ENCODE measurements at places on chromosomes 2 and 18.

GRCh38 chr18:23662309-23663263 lies at the start of gene ANKRD29:
ANKRD29 (minus strand) TSS chr18:23662911; CDS start chr18:23662730, 181 bp downstream.
- peak; percentile 55 for DNase-seq

- DNase-seq, result no peak
Observed at GRCh38 chr2:69065735-69066336, 52.9 kb downstream of the ANTXR1 start.

DNA sequence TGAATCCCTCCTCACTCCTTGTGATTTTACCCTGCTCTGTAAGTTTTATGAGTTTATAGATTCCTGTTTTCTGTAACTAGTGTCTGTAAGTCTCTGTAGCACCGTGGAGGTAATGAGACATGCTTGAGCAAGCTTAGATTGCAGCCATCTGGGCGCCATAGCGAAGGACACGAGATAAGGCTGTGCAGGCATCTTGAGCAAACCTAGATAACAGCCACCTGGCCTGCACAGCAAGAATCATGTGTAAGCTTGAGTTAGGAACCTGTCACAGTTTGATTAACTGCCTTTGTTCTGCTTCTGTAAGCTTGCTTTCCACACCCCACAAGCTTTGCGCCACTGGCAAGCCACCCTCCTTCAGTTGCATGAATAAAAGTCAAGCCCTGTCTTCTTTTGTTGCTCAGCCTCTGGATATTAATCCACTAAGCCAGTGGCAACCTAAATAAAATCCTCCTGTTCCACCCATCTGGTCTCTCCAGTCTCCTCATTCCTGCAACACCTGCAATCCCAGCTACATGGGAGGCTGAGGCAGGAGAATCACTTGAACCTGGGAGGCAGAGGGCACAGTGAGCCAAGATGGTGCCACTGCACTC lies 270.6 kb upstream of the RGPD4 start:
- no peak for DNase-seq

GRCh38 chr18:77366720-77367641 lies 117.3 kb downstream of the GALR1 start:
- no peak for DNase-seq

DNA sequence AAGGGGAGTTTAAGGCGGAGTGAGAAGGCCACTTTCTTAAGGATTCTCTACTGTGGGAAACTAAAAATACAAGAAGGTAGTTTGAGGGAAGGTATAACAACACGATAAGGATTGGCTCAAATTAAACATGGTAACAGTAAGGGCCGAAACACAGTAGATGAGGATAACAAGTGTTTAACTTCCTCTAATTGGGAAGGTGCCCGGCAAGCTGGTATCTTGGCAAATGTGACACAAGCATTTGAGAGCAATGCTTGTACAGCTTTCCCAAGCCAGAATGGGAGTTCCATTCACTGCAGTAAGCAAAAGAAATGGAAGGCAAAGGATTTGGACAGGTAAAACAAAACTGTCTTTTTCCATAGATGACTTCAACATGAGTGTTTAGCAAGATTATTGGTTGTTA lies 19.8 kb downstream of the USP40 start:
- no peak for DNase-seq

- DNase-seq, result no peak
Observed at GRCh38 chr18:25734336-25734735, 356.1 kb downstream of the SS18 start.

DNA sequence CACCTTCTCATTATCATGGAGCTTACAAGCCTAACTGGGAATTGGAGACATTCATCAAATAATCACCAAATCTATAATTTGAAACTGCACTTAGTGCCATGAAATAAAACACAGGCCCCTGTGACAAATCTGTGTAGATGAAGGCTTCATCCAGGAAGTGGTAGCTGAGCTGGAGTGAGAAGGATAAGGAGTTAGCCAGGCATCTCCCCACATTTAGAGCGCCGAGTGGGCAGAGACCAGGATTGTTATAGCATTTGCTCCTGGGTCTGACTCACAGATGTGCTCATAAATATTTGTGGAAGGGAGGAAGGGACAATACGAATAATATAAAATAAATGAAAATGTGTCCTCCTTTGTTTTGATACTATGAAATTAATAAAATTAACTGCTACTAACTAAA lies 2.5 kb upstream of the MAT2A start:
- DNase-seq, result no peak

DNA sequence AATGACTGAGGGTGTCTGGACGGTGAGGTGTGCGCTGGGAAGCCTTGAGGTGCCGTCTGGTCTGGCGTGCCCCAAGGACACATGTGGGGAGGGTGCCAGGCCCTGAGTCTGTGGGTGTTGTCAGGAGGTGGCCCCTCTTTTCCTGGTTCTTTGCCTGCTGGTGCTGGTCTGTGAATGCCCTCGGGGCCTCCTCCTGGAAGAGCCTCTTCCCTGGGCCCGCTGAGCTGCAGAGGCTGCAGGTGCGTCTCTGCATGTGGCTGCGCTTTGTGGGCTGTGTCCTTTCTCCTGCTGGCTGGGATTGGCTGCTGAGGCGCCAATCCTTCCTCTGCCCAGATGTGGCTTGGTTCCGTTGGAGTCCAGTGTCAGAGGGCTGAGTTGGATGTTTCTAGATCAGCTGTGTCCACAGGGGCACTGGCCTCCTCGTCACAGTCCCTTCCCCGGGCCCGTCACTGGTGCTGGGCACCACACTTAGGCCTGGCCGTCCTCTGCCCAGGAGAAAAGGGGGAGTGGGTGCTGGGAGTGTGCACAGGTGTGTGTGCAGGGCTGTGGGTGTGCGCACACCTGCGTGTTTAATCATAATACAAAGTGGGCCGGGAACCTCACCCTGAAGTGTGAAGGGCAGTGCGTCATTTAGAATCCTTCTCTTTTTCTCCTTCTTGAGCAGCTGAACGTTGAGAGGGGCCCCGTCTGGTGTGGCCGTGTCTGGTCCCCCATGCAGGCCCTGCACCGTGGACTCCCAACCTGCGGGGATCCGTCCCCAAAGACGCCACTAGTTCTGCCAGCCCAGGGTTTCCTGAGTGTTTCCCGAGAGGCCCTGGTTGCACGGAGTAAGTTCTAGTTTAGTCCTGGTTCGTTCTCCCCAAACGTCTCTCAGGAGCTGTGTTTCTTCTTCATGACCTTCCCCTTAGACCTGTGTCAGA lies 35.5 kb downstream of the RTP5 start:
- no peak for DNase-seq

- no peak for DNase-seq
Observed at GRCh38 chr18:56627991-56628390, 10.4 kb downstream of the TXNL1 start.

- no peak for DNase-seq
Observed at GRCh38 chr2:132816234-132816633, 146.2 kb upstream of the LYPD1 start.

GRCh38 chr2:147524912-147525311 lies 319.9 kb upstream of the ACVR2A start:
- no peak for DNase-seq

GRCh38 chr2:40204268-40204667 lies 247.6 kb downstream of the SLC8A1 start:
- no peak for DNase-seq

GRCh38 chr2:23354554-23354953 lies 30.4 kb upstream of the KLHL29 start:
- DNase-seq, result peak; percentile 54

DNA sequence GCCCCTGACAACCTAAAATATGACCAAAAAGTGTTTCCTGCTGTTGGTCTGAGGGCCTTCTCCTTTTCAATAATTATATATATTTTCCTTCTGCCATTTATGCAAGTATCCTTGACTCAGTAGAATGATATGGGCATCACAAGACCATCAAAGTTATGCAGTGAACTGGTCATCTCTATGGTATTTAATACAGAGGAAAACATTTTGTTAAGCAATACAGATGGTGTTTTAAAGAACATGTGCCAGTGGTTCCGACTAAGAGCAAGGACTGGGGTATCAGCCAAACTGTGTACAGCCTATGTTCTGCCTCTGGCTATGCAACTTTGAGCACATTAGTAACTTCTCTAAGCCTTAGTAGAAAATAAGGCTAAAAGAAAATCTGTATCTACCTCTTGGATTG lies 179.0 kb downstream of the TRABD2A start:
- no peak for DNase-seq

GRCh38 chr2:191171708-191172355 lies 21.0 kb upstream of the STAT4 start:
- DNase-seq, result no peak

GRCh38 chr2:27771202-27771547 lies 344 bp upstream of the MRPL33 start:
- DNase-seq, result no peak

GRCh38 chr18:43081396-43081795 lies 34.1 kb downstream of the RIT2 start:
- no peak for DNase-seq

DNA sequence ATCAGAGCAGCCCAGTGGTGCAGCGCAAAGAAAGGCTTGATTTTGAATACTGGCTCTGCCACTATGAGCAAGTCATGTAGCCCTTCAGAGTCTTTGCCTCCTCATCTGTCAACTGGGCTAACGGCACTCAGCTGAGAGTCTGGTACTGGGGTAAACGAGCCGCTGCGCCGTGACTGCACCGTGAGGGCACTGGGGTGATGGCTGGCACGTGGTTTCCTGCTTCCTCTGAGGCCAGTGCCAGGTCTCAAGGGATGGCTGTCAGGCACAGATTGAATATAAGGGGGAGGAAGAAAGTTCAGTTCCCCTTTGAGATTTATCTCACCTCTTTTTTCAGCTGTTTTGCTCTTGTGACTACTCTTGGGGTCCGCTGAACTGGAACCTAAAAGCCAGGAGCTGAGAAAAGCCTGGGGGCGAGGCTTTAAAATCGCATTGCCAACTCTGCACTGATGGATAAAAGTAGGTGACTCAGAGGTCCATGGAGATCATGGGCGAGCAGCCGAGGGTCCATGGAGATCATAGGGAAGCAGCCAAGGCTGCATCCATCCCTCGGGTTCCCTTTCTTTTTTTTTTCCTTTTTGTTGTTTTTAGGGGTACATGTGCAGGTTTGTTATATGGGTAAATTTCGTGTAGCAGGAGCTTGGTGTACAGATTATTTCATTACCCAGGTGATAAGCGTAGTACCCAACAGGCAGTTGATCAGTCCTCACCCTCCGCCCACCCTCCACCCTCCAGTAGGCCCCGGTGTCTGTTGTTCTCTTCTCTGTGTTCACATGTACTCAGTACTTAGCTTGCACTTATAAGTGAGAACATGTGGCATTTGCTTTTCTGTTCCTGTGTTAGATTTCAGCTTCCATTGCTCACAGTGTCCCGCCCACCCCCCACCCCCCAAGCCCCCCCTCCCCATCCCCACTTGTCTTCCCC lies 114.3 kb downstream of the SPP2 start:
- DNase-seq, result no peak

DNA sequence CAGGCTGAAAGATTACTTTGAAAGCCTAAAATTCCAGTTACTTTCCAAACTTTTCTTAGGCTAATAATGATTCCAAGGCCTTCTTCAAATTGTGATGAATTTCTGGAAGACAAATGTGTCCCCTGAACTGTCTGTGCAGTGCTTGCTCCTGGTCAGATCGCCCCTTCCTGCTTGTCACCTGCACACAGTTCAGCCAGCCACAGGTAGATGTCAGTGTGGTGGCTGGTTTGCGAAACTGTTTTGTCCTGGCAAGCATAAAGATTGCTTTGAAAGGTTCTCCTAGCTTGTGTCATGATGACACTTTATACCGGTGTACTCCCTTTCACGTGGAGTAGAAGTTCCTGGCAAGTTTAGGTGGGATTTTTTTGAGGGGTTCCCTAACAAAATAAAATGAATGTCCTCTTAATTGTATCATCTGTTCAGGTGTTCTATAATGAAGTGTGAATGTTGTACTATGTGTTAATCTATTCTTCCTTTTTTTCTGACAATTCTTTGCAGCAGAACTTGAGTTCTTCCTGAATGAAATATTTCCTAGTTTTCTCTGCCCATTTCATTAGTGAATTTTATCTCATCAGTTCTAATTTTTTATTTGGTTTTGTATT lies 298.8 kb downstream of the ZNF407 start:
- DNase-seq, result peak; percentile 31

DNA sequence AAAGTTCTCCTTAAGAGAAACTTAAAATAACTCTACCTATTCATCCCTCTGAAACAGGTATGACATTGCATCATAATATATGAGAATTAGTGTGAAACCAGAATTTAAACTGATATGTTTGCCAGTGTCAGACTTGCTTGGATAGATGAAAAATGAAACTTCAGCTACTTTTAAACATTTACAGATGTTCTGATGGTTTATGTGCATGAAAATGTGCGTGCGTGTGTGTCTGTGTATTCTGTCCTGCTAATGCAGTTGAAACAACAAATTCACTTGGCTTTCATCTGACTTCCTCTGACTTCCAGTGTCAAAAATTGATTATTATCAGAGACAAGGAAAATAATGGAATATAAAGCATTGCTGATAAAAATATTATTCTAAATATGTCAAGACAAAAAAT lies 719.4 kb downstream of the LRP1B start:
- no peak for DNase-seq
